Activated CD4-positive, alpha-beta T cell treated with anti-CD3 and anti-CD28 coated beads for 24 hours (primary cell): ENCODE measurements at places on chromosomes 1 and 21.
A peak's percentile ranks its signal among the peaks of the same experiment; 100 is the strongest.

- DNase-seq: no peak
Measured at GRCh38 chr1:17684810-17685209, 70.3 kb upstream of the ACTL8 start.

- DNase-seq: no peak
Measured at GRCh38 chr21:15289896-15290841, 225.4 kb upstream of the NRIP1 start.

DNA sequence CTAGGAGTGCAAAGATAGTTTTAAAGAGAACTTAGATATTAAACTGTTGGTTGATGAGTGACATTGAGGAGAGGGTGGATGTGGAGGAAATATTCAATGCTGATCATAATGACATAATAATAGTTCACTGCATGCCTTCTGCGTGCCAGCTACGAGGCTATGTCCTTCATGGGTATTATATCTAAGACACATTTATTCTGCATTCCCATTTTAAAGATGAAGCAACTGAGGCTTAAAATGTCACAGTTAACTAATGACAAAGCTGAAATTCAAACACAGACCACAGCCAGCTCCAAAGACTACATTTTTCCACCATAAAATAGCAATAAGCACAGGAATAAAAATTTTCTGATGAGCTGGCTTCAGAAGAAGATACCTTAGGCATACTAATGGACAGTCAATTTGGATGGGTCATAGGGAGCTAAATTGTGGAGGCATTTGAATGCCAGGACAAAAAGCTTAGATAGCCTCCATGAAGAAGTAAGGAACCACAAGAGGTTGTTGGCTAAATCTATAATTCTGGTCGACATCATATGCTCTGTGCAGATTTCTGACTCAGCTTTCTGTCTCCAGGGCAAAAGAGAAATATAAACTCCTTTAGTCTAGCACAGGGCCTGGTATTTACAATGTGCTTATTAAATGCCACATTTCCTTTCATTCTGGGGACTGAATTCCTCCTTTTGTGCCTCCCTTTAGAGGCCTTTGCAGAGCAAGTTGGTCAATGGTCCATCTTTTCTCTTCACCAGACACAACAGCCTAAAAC is 71.2 kb upstream of the NRIP1 start:
- DNase-seq: no peak

DNA sequence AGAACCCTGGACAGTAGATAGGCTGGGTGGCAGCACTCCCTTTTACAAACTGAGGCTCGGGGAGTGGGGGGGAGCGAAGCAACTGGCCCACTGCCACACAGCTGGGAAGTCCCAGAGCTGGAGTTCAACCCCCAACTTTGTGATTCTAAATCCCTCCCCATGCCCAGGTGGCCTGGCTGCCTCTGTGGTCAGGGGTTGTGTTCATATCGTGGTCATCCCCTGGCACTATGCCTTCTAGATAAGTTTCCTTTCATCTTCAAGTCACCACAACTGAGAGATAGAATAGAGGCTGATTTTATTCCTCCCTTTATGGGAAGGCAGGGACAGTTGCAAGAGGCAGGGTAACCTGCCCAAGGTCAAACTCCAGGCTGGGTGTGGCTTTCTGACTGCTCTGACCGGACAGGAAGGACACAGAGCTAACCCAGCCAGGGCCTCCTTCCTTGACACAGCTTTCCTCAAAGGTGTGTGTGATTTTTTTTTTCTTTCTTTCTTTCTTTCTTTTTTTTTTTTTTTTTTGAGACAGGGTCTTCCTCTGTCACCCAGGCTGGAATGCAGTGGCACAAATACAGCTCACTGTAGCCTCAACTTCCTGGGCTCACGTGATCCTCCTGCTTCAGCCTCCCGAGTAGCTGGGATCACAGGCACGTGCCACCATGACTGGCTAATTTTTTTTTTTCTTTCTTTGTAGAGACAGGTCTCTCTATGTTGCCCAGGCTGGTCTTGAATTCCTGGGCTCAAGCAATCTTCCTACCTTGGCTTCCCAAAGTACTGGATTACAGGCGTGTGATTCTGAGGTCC is 18.4 kb upstream of the TNFRSF1B start:
- DNase-seq: no peak

- DNase-seq: peak; percentile 59
Measured at GRCh38 chr1:154404984-154405746, at the start of gene IL6R. IL6R (plus strand) TSS chr1:154405343; CDS start chr1:154405630, 287 bp downstream.

GRCh38 chr1:239306426-239306825 is 79.9 kb upstream of the CHRM3 start:
- no peak for DNase-seq

GRCh38 chr1:183611021-183611420 is 20.8 kb upstream of the NCF2 start:
- no peak for DNase-seq

- DNase-seq: no peak
Measured at GRCh38 chr1:109502364-109502851, 7.1 kb downstream of the AMIGO1 start.

DNA sequence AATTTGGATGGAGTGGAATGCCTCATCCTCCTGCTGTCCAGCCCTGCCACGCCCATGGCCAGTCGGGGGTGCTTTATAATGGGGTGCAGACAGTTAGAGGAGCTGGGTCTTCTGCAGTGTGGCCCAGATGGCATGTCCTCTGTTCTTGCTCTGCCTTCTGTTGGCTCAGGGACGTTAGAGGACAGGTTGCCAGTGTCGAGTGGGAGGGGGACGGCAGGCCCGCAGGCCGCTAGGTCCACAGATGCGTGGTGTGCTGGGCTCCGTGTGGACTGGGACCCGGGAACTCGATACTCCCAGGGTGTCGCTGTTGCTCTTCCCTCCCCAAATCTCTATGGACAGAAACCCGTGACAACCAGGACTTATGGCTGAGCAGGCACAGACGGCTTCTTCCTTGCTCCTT is 33.3 kb downstream of the SIM2 start:
- DNase-seq: no peak

GRCh38 chr1:221228594-221228993 is 349.4 kb downstream of the HLX start:
- DNase-seq: no peak
